ENCODE measurements at places on chromosomes 16 and 17.

GRCh38 chr17:72370819-72371218 is 250.0 kb downstream of the SOX9 start:
- no peak for DNase-seq

DNA sequence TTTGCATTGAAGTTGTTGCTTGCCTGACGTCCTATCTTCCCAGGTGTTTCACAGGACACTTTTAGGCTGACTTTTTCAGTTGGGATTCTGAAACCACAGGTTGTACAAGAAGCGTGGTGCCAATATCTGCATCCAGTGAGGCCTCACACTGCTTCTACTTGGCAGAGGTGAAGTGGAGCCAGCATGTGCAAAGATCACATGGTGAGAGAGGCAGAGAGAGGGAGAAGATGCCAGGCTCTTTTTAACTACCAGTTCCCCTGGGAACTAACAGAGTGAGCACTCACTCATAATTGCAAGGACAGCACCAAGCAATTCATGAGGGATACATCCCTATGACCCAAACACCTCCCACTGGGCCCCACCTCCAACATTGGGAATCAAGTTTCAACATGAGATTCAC is 5.8 kb upstream of the ABCA6 start:
- no peak for DNase-seq

DNA sequence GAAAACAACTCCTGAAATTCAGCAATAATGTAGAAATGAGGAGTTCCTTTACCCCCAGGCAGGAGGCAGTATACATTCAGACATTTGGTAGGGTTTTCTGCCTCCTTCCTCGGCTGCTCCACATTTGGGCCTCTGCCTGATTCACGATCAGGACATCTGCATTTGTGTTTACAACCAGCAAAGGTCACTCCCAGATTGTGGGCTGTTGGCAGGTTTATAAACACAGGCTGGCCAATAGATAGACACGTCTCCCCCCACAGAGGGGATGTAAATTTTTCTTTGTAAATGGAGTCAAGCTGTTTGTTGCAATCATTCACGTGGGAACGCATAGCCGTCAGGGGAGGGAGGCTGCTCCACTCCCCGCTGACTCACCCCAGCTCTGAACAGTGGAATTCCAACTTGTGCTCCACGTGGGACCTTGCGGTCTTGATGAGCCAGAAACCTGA is 252.1 kb upstream of the N4BP1 start:
- no peak for DNase-seq

DNA sequence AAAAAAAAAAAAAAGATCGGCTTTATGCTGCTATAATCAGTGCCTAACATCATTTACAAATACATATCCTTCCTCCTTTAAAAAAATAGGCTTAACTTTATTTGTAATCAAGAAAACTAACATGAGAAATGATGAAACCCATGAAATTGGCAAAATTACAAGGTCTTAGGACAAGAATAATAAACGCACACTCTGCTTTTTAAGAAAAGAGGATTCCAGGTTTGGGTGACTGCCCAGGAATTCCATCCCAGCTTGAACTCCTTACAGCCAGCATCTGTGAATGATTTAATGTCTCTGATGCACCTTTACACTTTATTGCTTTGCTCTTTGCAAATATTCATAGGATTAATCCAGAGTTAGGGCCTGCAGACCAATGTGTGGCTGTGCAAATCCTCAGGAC is 196.0 kb downstream of the CBLN1 start:
- DNase-seq: no peak

DNA sequence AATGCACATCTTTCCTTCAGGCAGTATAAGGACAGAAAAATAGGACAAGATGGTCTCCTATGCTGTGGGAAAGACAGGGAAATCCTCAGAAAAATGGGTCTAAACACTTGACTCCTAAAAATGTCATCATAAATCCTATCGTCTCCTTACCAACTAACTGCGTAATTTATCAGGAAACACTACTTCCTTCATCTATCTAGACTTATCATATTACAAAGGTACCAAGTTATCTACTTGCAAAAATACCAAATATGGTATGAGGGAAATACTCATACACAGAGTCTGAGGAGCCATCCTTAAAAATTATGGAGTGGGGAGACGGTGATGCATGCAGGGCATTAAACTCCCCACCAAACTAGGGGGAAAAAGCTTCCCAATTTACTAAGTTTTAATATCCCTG is 44.1 kb downstream of the GRB2 start:
- DNase-seq: no peak

GRCh38 chr17:75854101-75854748 is 910 bp downstream of the WBP2 start:
- no peak for DNase-seq

- no peak for DNase-seq
Observed at GRCh38 chr16:10594312-10594950, 14.0 kb upstream of the EMP2 start.

DNA sequence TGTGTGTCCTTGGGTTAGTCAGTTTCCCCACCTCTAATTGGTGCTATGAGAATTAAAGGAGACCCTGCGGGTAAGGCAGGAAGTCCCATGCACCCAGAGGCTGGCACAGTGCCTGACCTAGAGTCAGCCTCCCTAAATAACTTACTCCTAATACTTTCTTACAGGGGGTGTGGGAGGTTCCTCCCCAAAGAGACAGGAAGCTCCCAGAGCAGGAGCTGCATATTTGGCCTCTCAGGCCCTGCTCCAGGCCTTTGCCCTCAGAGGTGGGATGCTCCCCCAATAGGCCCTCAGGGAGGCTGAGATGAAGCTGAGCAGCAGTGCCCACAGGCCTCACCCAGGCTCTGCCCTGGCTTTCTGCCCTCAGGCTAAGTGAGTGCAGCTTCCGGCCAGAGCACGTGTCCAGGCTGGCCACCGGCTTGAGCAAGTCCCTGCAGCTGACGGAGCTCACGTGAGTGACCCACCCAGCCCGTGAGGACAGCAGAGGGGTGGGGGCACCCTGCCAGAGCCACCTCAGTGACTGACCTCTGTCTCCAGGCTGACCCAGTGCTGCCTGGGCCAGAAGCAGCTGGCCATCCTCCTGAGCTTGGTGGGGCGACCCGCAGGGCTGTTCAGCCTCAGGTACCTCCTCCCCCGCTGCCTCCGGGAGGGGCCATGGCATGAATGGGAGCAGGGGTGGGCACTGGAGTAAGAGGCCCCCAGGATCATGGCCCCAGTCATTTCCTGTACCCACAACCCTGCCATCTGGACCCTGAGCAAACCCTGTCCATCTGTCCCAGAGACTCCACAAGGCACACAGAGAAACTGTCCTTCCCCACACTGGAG is 31.1 kb upstream of the CPNE2 start:
- no peak for DNase-seq

DNA sequence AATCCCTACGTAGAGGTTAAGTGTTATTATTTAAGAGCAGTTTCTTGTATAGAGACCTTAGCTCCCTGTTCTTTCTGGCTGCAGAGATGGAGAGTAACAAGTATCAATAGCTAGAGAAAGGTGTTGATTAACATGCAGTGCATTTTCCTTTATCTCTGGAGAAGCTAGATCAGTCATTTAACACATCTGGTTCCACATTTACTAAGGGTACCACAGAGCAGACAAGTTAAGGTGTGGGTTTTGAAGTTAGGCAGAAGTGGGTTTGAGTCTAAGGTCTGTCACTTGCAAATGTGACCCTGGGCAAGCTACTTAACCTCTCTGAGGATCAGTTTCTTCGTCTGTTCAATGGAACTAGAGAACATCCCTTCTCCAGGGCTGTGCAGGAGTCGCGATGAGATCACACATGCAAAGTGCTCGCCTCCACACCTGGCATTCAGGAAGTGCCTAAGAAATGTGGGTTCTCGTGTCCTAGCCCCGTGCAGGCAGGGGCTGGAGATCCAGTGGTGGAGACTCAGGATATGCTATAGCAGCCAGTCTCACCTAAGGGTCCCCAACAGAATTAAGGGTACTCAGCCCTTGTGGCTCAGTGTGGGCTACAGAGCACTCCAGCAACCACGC is 224.4 kb downstream of the XYLT1 start:
- DNase-seq: no peak

GRCh38 chr16:8795091-8795490 is 2.3 kb downstream of the TMEM186 start:
- DNase-seq: no peak

DNA sequence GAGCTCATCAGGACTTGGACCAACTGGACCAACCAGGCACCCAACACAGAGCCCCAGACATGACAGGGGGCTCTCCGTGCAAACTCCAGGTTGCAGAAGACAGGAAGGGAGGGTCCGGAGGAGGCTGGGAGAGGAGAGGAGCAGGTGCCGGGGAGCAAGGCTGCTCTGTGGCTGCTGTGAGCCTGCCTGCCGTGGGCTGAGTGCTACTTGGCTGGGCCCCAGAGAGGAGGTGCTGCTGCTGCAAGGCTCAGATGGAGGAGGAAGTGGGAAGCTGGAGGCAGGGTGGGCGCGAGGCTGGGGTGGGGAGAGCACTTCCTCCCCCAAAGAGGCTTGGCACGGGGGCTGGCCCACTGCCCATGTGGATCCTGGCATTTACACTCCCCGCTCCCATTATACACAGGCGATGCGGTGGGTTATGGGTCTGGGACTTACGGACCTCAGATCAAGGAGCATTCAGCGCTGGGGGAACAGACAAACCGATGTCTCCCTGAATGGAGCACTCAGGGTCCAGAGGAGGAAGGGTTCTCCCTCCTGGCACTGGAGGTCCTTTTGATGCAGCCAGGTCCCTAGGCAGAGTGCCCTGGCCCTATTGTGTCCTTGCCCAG is 15.9 kb downstream of the EPOP start:
- DNase-seq: no peak

DNA sequence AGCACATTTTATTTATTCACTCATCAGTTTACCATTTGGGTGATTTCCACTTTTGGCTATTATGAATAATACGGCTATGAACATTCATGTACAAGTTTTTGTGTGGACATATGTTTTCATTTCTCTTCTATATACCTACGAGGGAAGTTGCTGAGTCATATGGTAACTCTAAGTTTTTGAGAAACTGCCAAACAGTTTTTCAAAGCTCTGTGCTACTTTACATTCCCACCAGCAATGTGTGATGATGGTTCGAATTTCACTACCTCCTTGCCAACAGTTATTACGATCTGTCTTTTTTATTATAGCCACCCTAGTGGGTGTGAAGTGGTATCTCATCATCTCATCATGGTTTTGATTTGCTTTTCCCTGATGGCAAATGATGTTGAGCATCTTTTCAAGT is 63.7 kb upstream of the MRTFB start:
- DNase-seq: no peak

DNA sequence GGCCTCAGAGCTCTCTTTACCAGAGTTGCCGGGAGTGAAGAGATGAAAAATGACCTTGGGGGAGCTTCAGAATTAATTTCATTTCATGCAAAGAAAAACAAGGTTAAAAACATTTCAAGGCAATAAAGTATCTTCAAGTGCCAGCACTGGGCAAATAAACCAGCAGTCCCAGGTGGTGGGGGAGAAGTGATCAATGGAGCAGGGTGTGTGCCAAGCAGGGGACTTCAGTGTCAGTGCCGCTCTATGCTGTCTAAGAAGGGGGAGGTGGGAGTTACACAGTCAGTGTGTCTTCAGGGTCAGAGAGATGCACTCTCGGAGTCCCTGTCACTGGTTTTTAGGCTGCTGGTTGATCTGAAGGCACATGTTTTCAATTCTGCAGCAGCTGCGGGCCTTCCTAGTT is 57.2 kb upstream of the MGAT5B start:
- DNase-seq: no peak

- DNase-seq: no peak
Observed at GRCh38 chr16:80924372-80924978, 82.2 kb downstream of the CMC2 start.

GRCh38 chr17:39863918-39864746 is at the start of gene IKZF3:
Gene IKZF3 (minus strand): TSS chr17:39864312. CDS start chr17:39864126, 186 bp downstream.
- peak; percentile 71 for DNase-seq

GRCh38 chr17:2750721-2751120 is 1.3 kb upstream of the CCDC92B start:
- DNase-seq: no peak

DNA sequence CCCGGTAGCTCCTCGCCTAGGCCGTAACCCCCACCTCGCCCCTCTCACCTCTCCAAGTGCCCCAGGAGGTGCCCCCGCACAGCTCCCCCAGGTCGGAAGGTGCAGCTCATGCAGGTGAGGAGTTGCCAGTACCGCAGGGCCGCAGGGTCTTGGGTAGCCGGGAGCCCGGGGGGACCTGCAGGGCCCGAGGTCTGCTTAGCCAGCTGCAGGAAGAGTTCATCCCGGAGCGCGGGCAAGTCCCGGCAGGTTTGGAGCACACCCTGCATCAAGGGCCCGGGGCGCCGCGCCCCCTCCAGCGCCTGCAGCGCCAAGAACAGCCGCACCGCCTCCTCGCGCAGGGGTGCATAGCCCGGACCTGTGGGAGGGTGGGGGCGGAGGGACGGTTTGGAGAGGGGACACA is 4.8 kb downstream of the PLEKHH3 start:
- no peak for DNase-seq

GRCh38 chr16:73432850-73433730 is 385.2 kb upstream of the ZFHX3 start:
- DNase-seq: no peak

- no peak for DNase-seq
Observed at GRCh38 chr17:18921912-18922451, 30.0 kb upstream of the SLC5A10 start.

DNA sequence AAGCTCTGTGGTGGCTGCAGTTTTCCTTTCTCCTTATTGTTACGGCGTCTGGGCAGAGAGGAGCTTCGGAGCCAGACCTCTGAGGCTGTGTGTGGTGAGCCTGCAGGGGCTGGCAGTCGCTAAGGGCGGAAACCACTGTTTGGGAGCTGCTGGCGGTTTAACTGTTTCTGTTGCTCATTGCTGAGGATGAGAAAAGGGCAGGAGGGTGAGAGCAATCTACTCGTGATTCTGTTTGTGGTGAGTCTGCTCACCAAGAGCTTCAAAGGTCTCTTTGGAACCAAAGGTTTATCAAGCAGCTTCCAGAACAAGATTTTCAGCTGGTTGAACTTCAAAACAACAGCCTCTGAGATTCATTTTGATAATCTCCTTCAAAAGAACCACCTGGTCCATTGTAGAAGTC is 143.9 kb downstream of the ANKFN1 start:
- no peak for DNase-seq

DNA sequence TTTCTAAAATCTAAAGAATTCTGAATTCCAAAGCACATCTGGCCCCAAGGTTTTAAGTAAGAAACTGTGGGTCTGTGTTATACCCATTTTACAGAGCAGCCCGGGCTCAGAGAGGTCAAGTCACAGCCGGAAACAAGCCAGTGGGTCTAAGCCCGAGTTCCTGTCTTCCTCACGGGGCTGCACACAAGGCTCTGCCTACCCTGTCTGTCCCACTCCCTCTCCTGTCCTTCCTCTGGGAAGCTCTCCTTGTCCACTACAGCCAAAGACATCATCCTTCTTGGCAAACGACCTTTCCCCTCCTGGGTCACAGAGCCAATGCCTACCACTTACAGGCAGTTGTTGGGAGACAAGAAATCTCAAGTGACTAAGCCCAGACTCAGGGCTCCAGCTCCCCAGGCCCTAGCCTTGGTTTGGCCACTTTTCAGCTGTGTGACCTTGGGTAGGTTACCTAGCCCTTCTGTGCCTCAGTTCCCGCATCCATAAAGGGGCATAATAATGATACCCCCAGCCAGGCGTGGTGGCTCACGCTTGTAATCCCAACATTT is 55.6 kb upstream of the MAP3K14 start:
- no peak for DNase-seq
